ENCODE measurements at places on chromosomes 5 and 9. TPM values are rescaled to one million over a fixed set of nuclear protein-coding genes. Genes with fewer than 3 reads are reported as not detected.

PCDHB15 gene
- not detected for polyA plus RNA-seq

TCERG1 gene
- 31.7 TPM for polyA plus RNA-seq

SPATA31D4 gene
- polyA plus RNA-seq = not detected

GZMA gene
- polyA plus RNA-seq = 35.7 TPM

SUSD3 gene
- polyA plus RNA-seq = 145 TPM

COL27A1 gene
- not detected for polyA plus RNA-seq

QRFP gene
- not detected for polyA plus RNA-seq

SOWAHA gene
- polyA plus RNA-seq = not detected
